ENCODE measurements at places on chromosomes 2 and 18.

DNA sequence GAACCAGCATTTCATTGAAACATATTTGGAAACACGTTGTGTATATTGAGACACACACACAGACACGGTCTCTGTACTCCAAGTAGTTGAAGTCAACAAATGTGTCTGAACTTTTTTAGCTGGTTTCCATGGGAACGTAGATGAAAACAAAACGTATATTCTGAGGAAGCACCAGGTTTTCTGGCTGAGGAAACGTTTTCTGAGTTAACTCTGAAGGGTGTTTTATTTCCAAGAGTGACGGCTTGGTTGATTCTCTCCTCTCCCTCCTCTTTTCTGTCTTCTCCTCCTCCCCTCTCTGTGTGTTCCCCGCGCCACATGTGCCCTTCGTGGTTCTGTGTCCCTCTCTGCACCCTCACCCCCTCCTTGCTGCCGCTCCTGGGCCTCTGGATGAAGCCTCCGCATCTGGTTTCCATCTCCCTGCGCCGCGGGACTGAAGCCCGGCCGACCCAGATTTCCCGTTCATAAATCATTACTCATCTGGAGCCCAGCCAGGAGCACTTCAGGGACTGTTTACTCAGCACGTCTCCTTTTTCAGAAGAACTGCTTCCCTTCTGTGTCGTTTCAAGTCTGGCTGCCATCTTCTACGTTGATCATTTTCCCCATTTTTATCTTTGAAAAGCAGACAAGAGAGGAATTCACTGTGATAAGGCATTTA, 122.7 kb downstream of the COL6A3 start:
- DNase-seq = peak; percentile 20

GRCh38 chr2:238881353-238882081, 33.6 kb downstream of the TWIST2 start:
- DNase-seq = no peak

- DNase-seq = no peak
Observed at GRCh38 chr2:119809339-119810048, 49.8 kb downstream of the PTPN4 start.

DNA sequence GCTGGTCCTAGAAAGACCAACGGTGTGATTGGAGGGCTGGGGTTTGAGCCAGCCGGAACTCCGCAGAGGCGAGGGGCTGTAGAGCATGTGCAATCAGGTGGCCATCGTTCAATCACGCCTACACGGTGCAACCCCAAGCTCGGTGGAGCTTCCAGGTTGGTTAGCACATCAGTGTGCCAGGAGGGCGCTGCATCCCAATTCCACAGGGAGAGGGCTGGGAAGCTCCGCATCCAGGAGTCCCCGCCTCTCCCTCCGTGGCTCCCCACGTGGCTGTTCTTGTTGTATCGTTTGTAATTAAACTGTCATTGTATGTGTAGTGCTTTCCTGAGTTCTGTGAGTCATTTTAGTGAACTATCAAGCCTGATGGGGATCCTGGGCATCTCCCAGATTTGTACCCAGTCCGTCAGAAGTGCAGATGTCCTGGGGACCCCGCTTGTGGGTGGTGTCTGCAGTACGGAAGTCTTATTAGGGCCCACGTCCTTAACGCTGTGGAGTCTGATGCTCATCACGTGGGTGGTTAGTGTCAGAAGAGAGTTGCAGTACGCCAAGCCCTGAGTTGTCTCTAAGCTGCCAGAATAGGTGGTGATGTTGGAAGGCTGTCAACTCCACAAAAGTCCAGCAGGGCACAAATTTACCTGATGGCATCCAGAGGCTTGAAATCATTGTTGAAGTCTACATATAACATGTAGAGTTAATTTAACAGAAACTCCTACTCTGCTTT, 20.6 kb upstream of the AMMECR1L start:
- DNase-seq = no peak

- DNase-seq = no peak
Observed at GRCh38 chr2:1494906-1495305, 81.6 kb downstream of the TPO start.

DNA sequence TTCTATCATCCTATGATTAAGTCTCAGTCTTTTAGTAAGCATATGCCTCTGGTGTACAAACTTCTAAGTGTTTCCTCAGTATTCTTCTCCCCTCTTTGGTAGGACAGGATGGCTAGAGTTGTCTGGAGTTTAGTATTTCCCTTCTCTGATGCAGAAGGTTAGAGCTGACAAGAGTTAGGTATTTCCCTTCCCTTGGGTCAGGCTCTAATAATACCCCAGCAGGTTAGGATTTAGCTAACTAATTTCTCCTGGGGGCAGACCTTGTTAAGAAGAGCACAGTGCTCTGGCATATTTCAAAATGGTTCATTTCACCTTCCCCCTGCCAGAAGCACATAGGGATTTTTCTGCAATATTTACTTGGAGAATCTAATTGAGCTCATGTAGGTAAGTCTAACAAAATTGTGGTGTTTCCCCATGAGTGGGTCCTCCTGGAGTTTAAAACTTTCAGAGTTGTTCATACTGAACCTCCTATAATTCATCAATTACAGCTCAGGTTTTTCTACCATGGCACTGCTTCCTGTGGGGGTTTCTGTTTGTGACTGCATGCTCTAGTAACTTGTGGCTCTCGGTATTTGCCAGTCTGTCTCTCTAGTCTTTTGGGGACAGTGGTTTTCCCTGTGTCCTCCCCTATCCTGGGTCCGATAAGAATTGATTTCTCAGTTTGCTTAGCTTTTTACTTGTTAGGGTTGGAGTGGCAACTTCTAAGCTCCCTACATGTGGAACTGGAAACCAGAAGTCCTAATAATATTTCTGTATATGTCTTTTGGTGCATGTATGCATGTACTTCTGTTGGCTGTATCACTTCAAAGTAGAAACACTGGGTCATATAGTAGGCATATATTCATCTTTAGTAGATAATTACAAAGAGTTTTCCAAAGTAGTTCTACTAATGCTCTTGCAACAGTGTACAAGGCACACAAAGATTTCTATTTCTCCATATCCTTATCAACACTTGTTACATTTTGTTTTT, 77.7 kb downstream of the GDF7 start:
- DNase-seq = no peak

DNA sequence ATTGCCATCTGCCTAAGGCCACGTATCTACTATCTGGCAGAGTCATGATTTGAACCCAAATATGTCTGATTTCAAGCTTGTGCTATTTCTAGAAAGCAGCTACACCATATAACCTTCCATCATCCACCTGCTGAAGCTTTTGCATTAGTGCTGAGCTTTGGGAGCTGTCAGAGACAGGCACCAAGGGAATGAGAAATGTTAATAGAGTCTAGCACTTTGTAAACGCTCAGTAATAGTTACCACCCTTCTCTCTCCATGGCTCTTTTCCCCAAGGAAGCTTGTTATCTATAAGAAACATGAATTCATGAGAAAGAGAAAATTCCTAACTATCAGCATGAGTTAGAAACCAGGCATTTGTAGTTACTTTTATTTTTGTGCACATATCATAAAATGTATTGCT, 151.5 kb downstream of the CPS1 start:
- DNase-seq = no peak

- no peak for DNase-seq
Observed at GRCh38 chr18:79333046-79333445, 62.7 kb upstream of the NFATC1 start.

- no peak for DNase-seq
Observed at GRCh38 chr2:207871911-207872310, 102.2 kb upstream of the FZD5 start.

DNA sequence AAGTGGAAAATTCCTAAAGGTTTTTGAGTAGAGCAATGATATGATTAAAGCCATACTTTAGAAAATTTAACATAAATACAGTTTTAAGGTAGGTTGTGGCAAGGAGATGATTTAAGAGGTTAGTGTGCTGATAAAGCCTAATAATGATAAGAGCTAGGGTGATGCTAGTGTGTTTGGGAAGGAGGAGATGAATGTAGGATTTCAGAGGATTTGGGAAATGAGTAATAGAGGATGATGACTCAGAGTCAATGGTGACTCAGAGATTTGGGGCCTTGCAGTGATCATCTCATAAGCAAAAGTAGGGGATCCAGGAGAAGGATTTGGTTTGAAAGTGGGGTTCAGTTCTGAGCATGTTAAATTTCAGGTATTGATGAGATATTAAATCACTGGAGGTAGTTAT, 23.3 kb downstream of the STAMBP start:
- no peak for DNase-seq

GRCh38 chr2:203830304-203831055, 37.1 kb upstream of the CTLA4 start:
- peak; percentile 23 for DNase-seq

DNA sequence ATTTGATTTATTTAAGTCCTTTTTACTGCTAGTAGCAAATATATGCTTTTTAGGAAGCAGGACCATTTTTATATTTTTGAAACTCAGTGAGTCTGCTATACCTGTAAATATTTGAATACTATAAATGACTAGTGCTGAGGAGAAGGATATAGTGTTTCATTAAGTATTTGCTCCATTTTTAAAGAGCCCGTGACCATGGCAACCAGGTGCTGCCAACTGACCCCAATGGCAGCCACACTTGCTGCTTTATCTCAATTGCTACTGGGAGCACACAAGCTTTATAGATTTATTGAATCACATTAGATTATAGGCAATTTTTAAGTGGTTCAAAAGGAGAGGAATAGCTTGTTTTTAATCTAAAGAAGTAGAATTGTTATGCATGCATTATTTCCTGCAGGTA, 142.0 kb downstream of the SCG2 start:
- DNase-seq = no peak

DNA sequence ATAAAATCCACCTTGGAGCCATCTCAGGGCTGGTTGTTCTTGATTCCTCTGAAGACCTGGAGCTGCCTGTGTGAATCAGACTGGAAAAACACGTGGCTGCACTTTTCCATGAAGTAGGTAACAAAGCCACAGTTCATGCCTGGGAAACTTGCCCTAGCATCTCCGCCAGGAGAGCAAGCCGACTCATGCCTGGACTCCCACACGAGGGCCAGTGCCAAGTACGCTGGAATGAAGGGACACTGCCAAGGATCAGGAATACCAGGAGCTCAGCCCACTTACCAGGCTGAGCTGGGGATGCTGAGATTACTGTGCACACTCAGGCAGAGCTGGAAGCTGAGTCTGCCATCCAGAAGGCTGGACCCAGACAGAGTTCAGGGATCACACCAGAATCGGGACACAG, 10.9 kb upstream of the FHL2 start:
- DNase-seq = no peak

- DNase-seq = no peak
Observed at GRCh38 chr18:75221397-75221796, 10.8 kb downstream of the TSHZ1 start.

- no peak for DNase-seq
Observed at GRCh38 chr2:66782780-66783361, 347.9 kb downstream of the MEIS1 start.

- peak; percentile 86 for DNase-seq
Observed at GRCh38 chr2:112749755-112750559, 14.5 kb downstream of the CKAP2L start.

GRCh38 chr18:70078106-70078505, 127.4 kb downstream of the RTTN start:
- DNase-seq = no peak

DNA sequence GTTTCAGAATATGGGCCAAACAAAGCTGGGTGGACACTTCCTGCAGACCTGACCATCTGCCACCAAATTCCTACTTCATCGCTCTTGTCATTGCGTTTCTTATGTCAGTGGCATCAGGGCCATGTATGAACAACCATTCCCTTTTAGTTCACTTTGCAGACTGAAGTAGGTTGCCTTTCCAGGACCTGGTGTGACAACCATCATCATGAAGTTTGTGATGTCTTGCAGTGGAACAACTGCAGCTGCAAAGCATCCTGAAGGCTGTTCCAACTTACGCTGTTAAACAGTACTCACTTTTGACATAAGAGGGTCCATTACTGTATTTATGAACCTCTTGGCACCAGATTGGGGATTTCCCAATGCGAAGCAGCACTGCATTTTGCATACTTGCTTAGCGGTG, 511.6 kb downstream of the ARHGAP15 start:
- DNase-seq = no peak

- DNase-seq = no peak
Observed at GRCh38 chr2:4336864-4337263, 633.5 kb downstream of the DCDC2C start.

DNA sequence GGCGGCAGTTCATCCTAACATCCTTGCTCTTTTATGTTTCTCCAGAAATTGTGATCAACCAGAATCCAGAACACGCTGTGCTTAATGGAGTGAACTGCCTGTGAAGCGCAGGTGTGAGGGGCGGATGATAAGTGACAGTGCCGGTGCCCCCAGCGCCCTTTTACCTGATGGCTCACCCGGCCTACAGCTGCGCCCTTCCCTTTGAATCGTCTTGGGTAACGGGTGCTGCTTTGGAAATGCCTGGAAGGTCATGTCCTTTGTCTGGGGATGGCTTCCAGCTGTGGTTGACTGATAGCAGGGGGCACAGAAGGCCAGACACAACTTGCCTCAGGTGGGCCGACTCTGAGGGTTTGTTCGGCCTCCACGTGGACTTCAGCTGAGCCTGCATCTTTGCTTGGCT, 119.4 kb downstream of the LPIN1 start:
- no peak for DNase-seq

- no peak for DNase-seq
Observed at GRCh38 chr2:168526641-168527040, 70.6 kb downstream of the CERS6 start.

GRCh38 chr2:24163186-24163585, 11.7 kb upstream of the FAM228A start:
- DNase-seq = no peak

DNA sequence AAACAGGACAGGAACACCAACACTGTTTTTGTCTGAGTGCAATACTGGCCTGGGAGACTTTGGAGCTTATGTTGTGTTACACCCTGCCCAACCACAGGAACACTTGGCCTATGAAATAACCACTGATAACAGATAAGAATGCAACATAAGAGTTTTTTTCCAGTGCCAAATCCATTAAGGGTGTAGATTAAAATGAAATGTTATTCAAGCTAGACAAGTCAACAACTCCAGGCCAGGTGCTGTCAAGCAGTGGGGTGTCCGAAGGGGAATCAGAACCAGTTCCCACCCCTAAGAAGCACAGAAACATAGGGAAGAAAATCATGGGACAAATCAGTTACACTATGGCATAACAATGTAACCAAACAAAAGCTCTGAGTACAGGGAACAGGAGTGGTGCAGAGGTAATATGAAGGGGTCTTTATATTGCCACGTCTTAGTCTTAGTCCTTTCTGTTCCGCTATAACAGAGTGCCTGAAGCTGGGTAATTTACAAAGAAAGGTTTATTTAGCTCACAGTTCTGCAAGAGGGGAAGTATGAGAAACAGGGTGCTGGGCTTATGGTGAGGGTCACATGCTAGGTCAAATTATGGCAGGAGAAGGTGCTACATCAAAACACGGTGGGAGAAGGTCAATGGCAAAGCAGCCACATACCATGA, 3.8 kb downstream of the AFG3L2 start:
- no peak for DNase-seq

Measured in stimulated activated CD4-positive, alpha-beta T cell treated with anti-CD3 and anti-CD28 coated beads, Interleukin-4, amount 100 ng/mL, for 1 hour (primary cell).